ENCODE measurements at places on chromosomes 4 and X. TPM values are rescaled to one million over a fixed set of nuclear protein-coding genes. Genes with fewer than 3 reads are reported as not detected.

Gene SSX5
- not detected for total RNA-seq

Gene IQSEC2
- total RNA-seq, result 5.1 TPM

Gene NXF2
- not detected for total RNA-seq

Gene ZFP92
- total RNA-seq, result 0.28 TPM

Gene CTPS2
- 7.0 TPM for total RNA-seq

Gene PCDH18
- 100 TPM for total RNA-seq

Gene SLC6A14
- under 0.01 TPM for total RNA-seq

Gene KIT
- total RNA-seq, result 0.43 TPM

Gene KCNE5
- total RNA-seq, result 0.74 TPM

Gene SSX4B
- not detected for total RNA-seq

Gene ARHGAP24
- total RNA-seq, result 55.5 TPM

Gene GAGE2A
- total RNA-seq, result not detected

Gene BCORL1
- 1.7 TPM for total RNA-seq

Gene NDNF
- 0.18 TPM for total RNA-seq

Gene NUP54
- total RNA-seq, result 57.5 TPM

Gene CRMP1
- total RNA-seq, result under 0.01 TPM

Gene ADRA2C
- total RNA-seq, result 0.37 TPM

Gene TNIP3
- 0.28 TPM for total RNA-seq

Gene SLC16A2
- total RNA-seq, result 7.4 TPM

Gene RAP2C
- 11.6 TPM for total RNA-seq

Gene PNMA6F
- total RNA-seq, result not detected

Gene FGG
- 0.09 TPM for total RNA-seq

Gene ERCC6L
- 0.28 TPM for total RNA-seq

Gene NLRP2B
- total RNA-seq, result under 0.01 TPM

Gene SSX2
- total RNA-seq, result not detected

Gene CDK16
- total RNA-seq, result 52.8 TPM

Gene REELD1
- total RNA-seq, result not detected

Gene ZNF81
- total RNA-seq, result 5.7 TPM

Gene DGAT2L6
- not detected for total RNA-seq

Gene ARMCX2
- 76.7 TPM for total RNA-seq
